ENCODE measurements at places on chromosomes 1 and 21.

DNA sequence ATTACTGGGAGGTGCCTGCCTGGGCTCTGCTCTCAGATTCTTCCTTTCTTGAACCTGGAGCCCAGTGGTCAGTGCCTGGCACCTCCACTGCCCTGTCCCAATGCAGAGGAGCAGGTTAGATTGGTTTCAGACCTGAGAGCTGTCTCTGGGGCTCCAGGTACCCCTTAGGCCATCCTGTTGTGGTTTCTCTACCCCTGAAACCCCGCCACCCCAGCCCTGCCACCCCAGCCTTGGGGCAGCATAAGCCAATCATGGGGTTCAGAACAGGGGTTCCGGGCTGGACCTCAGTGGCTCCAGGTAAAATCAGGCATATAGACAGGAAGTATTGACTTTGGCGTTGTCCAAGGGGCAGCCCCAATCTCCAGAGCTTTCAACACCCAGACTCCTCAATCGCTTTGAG, 3.2 kb upstream of the SLC6A9 start:
- DNase-seq, result no peak

DNA sequence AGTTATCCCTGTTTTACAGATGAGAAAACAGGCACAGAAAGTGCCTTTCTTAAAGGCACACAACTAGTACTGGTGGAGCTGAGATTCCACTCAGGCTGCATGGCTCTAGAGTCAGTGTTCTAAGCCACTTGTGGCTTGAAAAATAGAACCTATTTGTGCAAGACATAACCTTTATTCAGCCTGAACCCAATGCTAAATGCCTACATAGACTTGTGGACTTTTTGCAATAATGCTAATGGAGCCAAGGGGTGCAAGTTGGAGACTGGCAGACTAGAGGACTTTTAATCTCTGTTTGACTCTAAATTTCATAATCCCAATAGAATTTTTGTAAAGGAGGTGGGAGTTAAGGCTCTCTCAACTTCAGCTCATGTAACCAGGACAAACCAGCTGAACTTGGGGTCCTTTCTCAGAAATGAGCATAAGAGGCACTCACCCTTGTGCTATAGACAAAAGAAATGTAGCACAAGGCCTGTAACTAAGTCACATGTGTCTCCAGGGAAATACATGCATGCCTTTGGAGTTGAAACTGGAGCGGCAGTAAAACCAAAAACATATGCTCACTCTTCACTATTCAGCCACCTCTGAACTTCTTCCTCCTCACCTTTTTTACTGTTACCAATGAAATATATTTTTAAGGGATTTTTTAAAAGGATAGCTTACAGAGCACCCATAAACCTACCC, 43.0 kb upstream of the AK4 start:
- DNase-seq, result peak; percentile 23

DNA sequence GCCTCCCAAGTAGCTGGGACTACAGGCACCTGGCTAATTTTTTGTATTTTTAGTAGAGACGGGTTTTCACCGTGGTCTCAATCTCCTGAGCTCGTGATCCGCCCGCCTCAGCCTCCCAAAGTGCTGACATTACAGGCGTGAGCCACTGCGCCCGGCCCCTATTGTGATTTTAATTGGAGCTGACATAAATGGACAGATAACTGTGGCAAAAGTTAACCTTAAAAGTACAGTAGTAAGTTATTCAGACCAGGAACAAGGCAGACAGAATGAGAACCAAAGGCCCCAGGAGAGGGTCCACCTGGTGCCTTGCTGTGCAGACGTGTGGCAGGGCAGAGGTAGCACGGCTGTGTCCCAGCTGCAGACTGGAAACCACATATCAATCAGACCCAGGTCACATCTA, 11.0 kb downstream of the TMEM201 start:
- no peak for DNase-seq

DNA sequence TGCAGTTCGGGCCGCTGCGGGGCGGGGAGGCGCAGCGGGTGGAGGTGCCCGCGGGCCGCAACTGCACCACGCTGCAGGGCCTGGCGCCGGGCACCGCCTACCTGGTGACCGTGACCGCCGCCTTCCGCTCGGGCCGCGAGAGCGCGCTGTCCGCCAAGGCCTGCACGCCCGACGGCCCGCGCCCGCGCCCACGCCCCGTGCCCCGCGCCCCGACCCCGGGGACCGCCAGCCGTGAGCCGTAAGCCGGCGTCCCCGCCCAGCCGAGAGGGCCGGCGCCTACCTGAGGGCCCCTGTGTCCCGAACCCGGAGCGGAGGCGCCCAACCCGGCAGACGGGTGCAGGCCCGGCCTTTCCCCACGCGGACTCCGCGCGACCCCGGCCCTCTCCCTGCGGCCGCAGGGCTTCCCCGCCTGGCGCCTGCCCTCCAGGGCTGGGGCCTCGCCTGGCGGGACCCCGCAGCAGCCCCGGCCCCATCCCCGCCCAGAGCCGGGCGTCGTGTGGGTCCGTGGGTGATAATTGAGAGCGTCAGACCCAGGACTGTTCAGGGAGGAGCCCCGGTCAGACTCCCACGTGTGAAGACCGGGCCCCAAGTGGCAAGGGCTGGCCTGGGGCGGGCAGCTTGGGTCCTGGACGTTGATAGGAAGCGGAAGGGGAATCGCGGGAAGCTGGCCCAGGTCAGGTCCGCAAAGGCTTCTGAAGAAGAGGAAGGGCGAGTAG, 4.2 kb downstream of the VWA1 start:
- peak; percentile 4 for DNase-seq
